Keratinocyte (primary cell): ENCODE measurements at places on chromosomes 13 and 19. TPM values are rescaled to one million over a fixed set of nuclear protein-coding genes. Genes with fewer than 3 reads are reported as not detected.
A peak's percentile ranks its signal among the peaks of the same experiment; 100 is the strongest.

GRCh38 chr13:35470671-35471661, 5.5 kb downstream of the MAB21L1 start:
- no peak overlapping the region for H3K4me3 ChIP-seq
- no peak overlapping the region for H3K27ac ChIP-seq
- peaks cover 43% of the 10 kb centered on the region for H3K27me3 ChIP-seq
- no peak for DNase-seq

GRCh38 chr19:12880551-12881171, 588 bp downstream of the DNASE2 start:
- no peaks in the 10 kb centered on the region for H3K27me3 ChIP-seq
- H3K4me1 ChIP-seq, result peaks cover 6% of the 10 kb centered on the region
- H3K27ac ChIP-seq, result peak overlapping the region; percentile 82
- H3K4me3 ChIP-seq, result peak overlapping the region; percentile 89
- DNase-seq, result no peak

- H3K27ac ChIP-seq, result peak within 1 kb of the TSS; percentile 100
- peaks cover 12% of the 10 kb centered on the region for H3K36me3 ChIP-seq
- peak within 1 kb of the TSS; percentile 98 for H3K4me3 ChIP-seq
- peaks cover 24% of the 10 kb centered on the region for H3K4me1 ChIP-seq
- no peak for DNase-seq
- H3K27me3 ChIP-seq, result no peaks in the 10 kb centered on the region
Measured at GRCh38 chr19:46601318-46602224, at the start of gene CALM3. TSS of gene CALM3 (plus strand) at chr19:46601330. CDS start at chr19:46601435, 105 bp downstream.

GRCh38 chr13:113002206-113002912, 33.3 kb downstream of the MCF2L start:
- no peak for DNase-seq
- no peaks in the 10 kb centered on the region for H3K4me1 ChIP-seq
- no peaks in the 10 kb centered on the region for H3K36me3 ChIP-seq

- no peaks in the 10 kb centered on the region for H3K4me1 ChIP-seq
- H3K4me3 ChIP-seq, result no peak overlapping the region
- DNase-seq, result no peak
- no peaks in the 10 kb centered on the region for H3K27me3 ChIP-seq
Measured at GRCh38 chr13:19567820-19568534, 6.6 kb upstream of the TPTE2 start.

DNA sequence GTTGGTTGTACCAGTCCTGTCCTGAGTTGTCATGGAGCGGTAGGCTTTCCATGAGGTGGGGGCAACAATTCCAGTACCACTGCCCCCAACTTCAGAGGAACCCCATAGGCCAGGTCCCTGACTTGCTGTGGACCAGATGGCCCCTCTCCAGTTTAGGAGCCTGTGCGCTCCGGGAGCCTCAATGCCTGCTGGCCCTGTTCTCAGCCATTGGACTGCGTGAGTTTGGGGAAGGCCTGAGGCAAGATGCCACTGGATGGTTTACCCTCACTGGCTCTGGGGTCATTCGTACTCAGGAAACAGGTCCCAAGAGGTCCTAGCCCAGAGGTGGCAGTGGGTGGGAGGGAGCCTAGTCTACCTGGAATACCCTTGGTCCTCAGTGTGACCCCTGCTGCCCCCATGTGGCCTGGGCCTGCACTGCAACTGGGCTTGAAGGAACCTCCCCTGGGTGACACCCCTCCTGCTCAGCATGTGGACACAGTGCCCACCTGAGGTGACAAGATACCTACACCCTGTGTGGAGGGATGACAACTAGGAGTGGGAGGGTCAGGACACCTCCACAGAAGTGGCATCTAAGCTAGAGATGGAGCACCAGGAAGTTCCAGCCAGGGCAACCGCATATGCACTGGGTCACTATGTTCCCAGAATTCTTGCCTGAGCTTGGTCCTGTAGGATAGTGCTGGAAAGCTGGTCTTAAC, 6.0 kb upstream of the PRR19 start:
- H3K27me3 ChIP-seq, result no peaks in the 10 kb centered on the region
- DNase-seq, result no peak
- H3K36me3 ChIP-seq, result peaks cover 37% of the 10 kb centered on the region
- H3K4me3 ChIP-seq, result no peak overlapping the region
- no peak overlapping the region for H3K27ac ChIP-seq
- peaks cover 10% of the 10 kb centered on the region for H3K4me1 ChIP-seq

GRCh38 chr13:104953588-104953987, 1581.9 kb downstream of the EFNB2 start:
- H3K36me3 ChIP-seq, result no peaks in the 10 kb centered on the region
- no peak for DNase-seq
- no peaks in the 10 kb centered on the region for H3K4me1 ChIP-seq
- no peak overlapping the region for H3K27ac ChIP-seq
- H3K27me3 ChIP-seq, result no peaks in the 10 kb centered on the region

- H3K27me3 ChIP-seq, result peaks cover 4% of the 10 kb centered on the region
- no peak overlapping the region for H3K4me3 ChIP-seq
- H3K27ac ChIP-seq, result no peak overlapping the region
Measured at GRCh38 chr19:33235996-33236350, 10.3 kb upstream of the SLC7A10 start.

- no peak overlapping the region for H3K27ac ChIP-seq
- peaks cover 21% of the 10 kb centered on the region for H3K4me1 ChIP-seq
- peak; percentile 23 for DNase-seq
- H3K4me3 ChIP-seq, result no peak overlapping the region
- no peaks in the 10 kb centered on the region for H3K27me3 ChIP-seq
Measured at GRCh38 chr13:39512687-39513086, 90.3 kb downstream of the LHFPL6 start.

- no peaks in the 10 kb centered on the region for H3K36me3 ChIP-seq
- no peaks in the 10 kb centered on the region for H3K27me3 ChIP-seq
- H3K4me3 ChIP-seq, result no peak overlapping the region
- DNase-seq, result no peak
- H3K27ac ChIP-seq, result no peak overlapping the region
Measured at GRCh38 chr19:31531326-31531725, 182.1 kb upstream of the TSHZ3 start.

DNA sequence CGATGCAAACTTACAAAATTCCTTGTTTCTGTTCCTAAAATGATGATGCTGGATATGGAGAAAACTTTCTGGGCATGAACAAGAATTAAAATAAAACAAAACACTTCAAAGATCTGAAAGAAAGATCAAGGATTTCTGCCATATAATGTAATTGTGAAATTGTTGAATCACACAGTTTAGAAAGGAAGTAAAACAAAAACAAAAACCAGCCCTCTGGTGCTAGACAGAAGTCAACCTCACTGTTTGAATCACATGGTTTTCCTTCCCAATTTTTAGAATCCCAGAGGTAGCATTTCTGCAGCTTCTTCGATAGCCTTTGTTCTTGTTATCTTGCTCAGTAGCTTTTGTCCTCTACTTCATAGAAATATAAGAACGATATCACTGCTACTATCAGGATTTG, 118.2 kb upstream of the ARGLU1 start:
- H3K27me3 ChIP-seq, result no peaks in the 10 kb centered on the region
- no peaks in the 10 kb centered on the region for H3K36me3 ChIP-seq
- H3K4me3 ChIP-seq, result no peak overlapping the region
- no peaks in the 10 kb centered on the region for H3K4me1 ChIP-seq

- no peak overlapping the region for H3K27ac ChIP-seq
- H3K4me1 ChIP-seq, result no peaks in the 10 kb centered on the region
- H3K36me3 ChIP-seq, result no peaks in the 10 kb centered on the region
Measured at GRCh38 chr13:42239644-42240043, 32.3 kb upstream of the AKAP11 start.

GRCh38 chr19:33552191-33552927, 30.8 kb upstream of the PEPD start:
- peaks cover 4% of the 10 kb centered on the region for H3K27me3 ChIP-seq
- H3K36me3 ChIP-seq, result no peaks in the 10 kb centered on the region
- H3K4me3 ChIP-seq, result no peak overlapping the region
- no peaks in the 10 kb centered on the region for H3K4me1 ChIP-seq
- H3K27ac ChIP-seq, result no peak overlapping the region

DNA sequence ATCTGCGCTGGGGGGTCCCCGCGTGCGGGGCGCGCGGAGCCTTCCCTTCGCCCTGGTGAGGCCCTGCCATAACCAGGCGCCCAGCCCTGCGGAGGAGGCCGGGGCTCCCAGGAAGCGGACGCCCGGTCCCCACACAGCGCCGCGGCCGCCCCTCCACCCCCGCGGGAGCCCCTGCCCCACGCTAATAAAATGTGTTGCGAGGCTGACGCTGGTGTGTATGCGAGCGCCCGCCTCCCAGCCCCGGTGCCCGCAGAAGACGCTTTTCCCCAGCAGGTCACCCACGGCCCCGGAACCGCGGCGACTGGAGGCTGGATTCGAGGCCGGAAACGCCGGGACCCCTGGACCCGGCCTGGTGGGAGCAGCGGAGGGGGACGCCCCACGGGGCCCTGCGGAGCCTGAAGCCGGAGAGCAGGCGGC, 12.1 kb upstream of the CDC34 start:
- no peaks in the 10 kb centered on the region for H3K36me3 ChIP-seq
- no peak overlapping the region for H3K4me3 ChIP-seq
- no peaks in the 10 kb centered on the region for H3K27me3 ChIP-seq

APOC1 gene
- polyA plus RNA-seq, result 0.40 to 0.79 TPM (median 0.65 TPM) in 3 replicates

LILRB4 gene
- not detected in 3 replicates for polyA plus RNA-seq

MYO9B gene
- polyA plus RNA-seq, result 14.3 to 17.9 TPM (median 14.4 TPM) in 3 replicates

CEACAM8 gene
- polyA plus RNA-seq, result not detected in 3 replicates

CILP2 gene
- 0.07 to 0.21 TPM (median 0.14 TPM) in 3 replicates for polyA plus RNA-seq

ZNF540 gene
- polyA plus RNA-seq, result 0.15 to 0.95 TPM (median 0.35 TPM) in 3 replicates

DPF1 gene
- polyA plus RNA-seq, result 1.5 to 1.9 TPM (median 1.8 TPM) in 3 replicates

ZNF493 gene
- 2.5 to 3.8 TPM (median 3.8 TPM) in 3 replicates for polyA plus RNA-seq
